Right lung (tissue), 10 donors: ENCODE measurements at places on chromosomes 12 and 14. TPM values are rescaled to one million over a fixed set of nuclear protein-coding genes. Genes with fewer than 3 reads are reported as not detected.
A peak's percentile ranks its signal among the peaks of the same experiment; 100 is the strongest.

- peak; percentile 41 for DNase-seq
Observed at GRCh38 chr12:80412343-80412953, 31.6 kb upstream of the PTPRQ start.

- no peak for DNase-seq
Observed at GRCh38 chr14:104515059-104515810, 64.3 kb upstream of the C14orf180 start.

DNA sequence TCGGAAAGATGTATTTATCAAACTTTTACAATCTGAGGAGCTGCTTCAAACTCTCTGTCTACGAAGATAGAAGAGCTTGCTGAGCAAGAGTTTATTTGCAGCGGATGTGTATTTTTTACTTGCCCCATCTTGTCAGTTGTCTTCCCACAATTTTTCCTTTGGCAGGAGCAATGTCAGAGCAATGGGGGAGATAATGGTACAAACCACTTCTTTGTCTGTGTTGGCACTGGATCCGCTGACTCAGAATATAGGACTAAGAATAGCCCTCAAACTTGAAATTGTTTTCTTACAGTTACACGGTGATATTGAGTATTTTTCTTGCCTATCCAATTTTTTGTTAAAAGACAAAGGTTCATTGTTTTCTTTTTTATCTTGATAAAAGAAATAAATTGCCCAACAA is 27.6 kb downstream of the HELB start:
- no peak for DNase-seq

Gene KLRK1
- 2.5 TPM for polyA plus RNA-seq
